IMR-90 (cell line): ENCODE measurements at places on chromosomes 7 and 10. TPM values are rescaled to one million over a fixed set of nuclear protein-coding genes. Genes with fewer than 3 reads are reported as not detected.

DNA sequence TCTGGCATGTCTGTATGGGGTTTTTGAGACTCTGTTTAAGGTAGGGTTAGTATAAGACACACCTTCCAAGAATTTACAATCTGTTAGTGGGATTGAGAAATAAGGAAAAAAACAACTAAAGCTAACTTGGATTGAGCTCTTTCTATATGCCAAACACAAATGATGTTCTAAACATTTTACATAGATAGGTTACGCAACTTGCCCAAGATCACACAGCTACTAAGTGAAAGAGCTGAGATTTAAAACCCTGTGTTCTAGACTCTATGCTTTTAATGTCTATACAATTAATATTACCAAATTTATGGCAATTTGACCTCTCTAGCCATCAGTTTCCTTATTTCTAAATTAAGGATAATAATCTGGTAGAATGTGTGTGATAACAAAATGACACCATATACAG lies 1056.2 kb downstream of the LRMDA start:
- H3K27me3 ChIP-seq: no peaks in the 10 kb centered on the region
- no peaks in the 10 kb centered on the region for H3K4me1 ChIP-seq
- H3K36me3 ChIP-seq: no peaks in the 10 kb centered on the region
- no peak for DNase-seq
- H3K27ac ChIP-seq: no peak overlapping the region
- H3K4me3 ChIP-seq: no peak overlapping the region

DNA sequence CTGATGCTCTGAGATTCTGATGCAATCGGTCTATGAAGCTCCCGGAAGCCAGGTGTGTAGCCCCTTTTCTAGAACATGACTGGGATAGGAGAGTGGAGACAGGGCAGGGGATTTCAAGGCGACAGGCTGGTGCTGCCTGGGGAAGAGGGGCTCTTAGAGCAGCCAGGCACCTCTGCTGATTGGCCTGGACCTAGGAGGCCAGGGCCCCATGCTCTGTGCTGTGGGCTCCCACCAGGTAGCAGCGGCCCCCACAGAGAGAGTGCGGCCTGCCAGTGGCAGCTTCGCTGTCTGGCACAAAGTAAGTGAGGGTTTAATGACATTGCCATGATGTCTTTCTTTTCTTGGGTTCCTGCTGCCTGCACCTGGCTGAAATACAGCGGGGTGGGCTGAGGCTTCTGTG lies 99.4 kb upstream of the PODXL start:
- H3K27ac ChIP-seq: no peak overlapping the region
- peaks cover 2% of the 10 kb centered on the region; the same call in 1 of the 2 replicates for H3K27me3 ChIP-seq
- no peak for DNase-seq
- H3K4me3 ChIP-seq: no peak overlapping the region
- H3K4me1 ChIP-seq: no peaks in the 10 kb centered on the region

- no peak overlapping the region for H3K27ac ChIP-seq
- DNase-seq: no peak
- no peaks in the 10 kb centered on the region for H3K27me3 ChIP-seq
These were observed 42.9 kb downstream of the HK1 start for GRCh38 chr10:69321039-69321715.

GRCh38 chr7:31335161-31335856 lies 5.2 kb downstream of the NEUROD6 start:
- no peaks in the 10 kb centered on the region for H3K36me3 ChIP-seq
- peaks cover 2% of the 10 kb centered on the region; the same call in 1 of the 2 replicates for H3K27me3 ChIP-seq
- H3K4me1 ChIP-seq: no peaks in the 10 kb centered on the region
- DNase-seq: no peak
- H3K27ac ChIP-seq: no peak overlapping the region

DNA sequence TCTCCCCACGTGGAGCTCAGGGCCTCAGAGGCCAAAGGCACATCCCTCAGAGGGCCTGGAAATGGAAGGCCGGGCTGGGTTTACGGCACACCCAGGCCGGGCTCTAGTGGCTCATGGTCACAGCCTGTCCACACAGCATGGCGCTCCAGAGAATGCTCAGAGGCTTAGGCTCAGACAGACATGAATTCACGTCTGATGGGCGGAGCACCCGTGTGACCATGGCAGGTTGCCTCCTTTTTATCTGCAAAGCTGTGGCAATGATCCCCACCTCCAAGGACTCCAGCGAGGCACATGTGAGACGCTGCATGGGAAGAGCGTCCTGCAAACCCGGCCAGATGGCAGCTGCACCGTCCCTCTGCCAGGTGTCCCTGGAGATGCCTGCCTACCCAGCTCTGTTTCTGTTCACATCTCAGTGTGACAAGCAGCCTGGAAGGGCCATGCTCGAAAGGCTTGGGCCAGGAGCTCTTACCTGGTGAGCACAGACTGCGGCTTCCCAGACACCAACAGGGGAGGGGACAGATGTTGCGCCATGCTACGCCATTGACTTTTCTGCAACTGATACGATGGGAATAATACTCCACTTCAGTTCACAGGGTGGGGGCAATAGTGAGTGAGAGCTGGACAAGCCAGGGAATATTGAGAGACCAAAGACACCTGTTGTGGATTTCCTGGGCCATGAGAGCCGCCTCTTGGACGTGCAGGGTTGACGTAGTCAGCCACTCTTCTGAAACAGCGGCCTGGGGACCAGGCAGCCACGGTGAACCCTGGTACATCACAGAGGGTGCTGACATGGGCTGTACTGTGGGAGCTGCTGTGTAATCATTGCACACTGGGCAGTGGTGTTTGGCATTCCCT lies 34.4 kb upstream of the FAM20C start:
- DNase-seq: no peak
- H3K4me1 ChIP-seq: peaks cover 8% of the 10 kb centered on the region
- H3K27me3 ChIP-seq: peaks cover 18% of the 10 kb centered on the region
- no peak overlapping the region for H3K4me3 ChIP-seq
- H3K27ac ChIP-seq: no peak overlapping the region

GPR37 gene
- total RNA-seq: 9.2 and 9.3 TPM in 2 replicates

MYL10 gene
- total RNA-seq: not detected in 2 replicates
